ENCODE measurements at places on chromosomes 3 and 15. TPM values are rescaled to one million over a fixed set of nuclear protein-coding genes. Genes with fewer than 3 reads are reported as not detected.

GRCh38 chr15:96158938-96159337 is 171.6 kb upstream of the NR2F2 start:
- no peak for DNase-seq

DNA sequence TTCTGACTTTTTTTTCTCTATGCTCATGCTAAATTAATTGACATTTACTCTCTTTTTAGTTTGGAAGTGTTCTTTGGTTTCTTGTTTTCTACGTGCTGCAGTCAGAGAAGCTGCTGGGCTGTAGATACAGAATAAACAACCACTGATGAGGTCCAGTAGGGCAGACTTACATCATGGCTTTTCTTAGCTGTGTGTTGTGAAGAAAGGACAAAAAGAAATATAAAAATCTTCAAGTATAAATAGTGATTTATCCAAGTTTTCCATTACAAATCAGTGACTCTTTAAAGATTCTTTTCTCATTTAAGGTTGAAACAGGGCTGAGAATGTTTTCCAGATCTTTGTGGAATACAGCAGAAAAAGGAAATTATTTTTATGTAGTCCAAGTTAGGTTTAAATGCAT is 122.2 kb downstream of the CMSS1 start:
- DNase-seq, result no peak

SAMMSON gene
- total RNA-seq, result not detected

GRCh38 chr3:58899953-58900298 is 149.9 kb downstream of the CFAP20DC start:
- DNase-seq, result no peak

- DNase-seq, result peak; percentile 69
Observed at GRCh38 chr3:110413807-110414748, 657.5 kb upstream of the NECTIN3 start.

- no peak for DNase-seq
Observed at GRCh38 chr15:58163985-58164384, 25.8 kb downstream of the AQP9 start.

PPP1R14D gene
- not detected for total RNA-seq

OXTR gene
- total RNA-seq, result 596 TPM

- DNase-seq, result no peak
Observed at GRCh38 chr3:119326976-119327375, 32.8 kb downstream of the ARHGAP31 start.

DNA sequence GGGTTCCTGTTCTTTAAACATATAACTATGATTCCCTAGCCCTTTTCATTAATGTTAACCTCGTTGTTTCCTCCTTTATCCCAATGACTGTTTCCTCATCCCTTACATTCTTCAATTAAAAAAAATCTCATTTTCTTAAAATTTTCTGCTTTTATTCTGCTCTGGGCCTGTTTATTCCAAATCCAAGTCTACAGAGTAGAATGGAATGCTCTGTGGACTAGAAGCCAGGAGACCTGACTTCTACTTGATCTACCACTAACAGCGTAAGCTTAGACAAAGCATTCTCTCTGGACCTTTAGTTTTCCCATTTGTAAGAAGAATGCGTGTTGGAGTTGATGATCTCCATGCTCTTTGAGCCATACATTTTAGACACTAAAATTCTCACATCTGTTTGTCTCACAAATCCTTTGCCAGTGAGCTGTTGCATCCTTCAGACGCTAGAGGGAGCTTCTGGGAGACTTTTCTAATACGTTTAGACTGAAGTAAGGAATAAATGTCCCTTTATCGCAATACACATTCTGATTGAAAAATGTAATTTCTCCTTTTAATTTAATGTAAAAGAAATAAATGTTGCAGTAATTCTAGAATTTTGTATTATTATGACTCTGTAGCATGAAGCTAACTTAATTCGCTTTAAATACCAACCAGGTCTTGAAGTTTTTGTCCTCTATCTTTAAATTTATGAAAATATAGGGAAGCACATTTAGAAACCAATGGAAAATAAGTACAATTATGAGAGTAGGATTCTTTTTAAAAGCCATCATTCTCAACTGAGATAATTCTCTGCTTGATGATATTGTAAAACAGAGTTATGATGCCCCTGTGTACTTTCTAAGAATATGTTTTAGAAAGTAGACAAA is 21.7 kb upstream of the GMNC start:
- peak; percentile 73 for DNase-seq

GRCh38 chr15:33043636-33044035 is 150.9 kb downstream of the FMN1 start:
- DNase-seq, result no peak

- no peak for DNase-seq
Observed at GRCh38 chr3:98359993-98360675, 6.5 kb downstream of the OR5K4 start.

- DNase-seq, result no peak
Observed at GRCh38 chr15:74397239-74398068, 30.0 kb upstream of the CYP11A1 start.

GASK1A gene
- not detected for total RNA-seq

DNA sequence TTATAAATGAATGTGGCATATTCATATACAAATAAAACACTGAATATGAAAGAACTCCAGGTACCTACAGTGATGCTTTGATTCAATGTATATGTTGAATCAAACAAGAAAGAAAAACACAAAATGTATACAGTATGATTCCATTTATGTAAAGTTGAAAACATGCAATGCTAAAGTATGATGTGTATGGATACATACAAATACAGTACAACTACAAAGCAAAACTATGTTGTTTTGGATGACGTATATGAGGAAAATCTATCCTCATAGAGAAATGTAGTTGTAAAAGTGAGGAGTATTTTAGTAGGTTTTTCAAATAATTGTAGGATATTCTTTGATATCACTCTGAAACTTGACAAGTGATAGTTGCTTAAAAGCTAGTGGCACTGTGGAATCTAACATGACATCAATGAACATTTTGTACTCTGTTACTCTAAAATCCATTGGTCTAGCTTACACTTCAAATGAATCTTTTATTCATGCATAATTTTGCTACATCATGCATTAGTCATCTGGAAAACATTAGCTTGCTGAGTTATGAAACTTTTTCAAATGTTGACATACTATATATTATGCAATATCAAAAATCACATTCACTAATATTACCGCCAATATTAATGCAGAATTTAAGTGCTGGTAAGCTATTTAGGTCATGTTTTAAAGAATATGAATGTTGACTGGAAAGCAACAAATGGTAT is 278.1 kb upstream of the CHRNA7 start:
- no peak for DNase-seq

DNA sequence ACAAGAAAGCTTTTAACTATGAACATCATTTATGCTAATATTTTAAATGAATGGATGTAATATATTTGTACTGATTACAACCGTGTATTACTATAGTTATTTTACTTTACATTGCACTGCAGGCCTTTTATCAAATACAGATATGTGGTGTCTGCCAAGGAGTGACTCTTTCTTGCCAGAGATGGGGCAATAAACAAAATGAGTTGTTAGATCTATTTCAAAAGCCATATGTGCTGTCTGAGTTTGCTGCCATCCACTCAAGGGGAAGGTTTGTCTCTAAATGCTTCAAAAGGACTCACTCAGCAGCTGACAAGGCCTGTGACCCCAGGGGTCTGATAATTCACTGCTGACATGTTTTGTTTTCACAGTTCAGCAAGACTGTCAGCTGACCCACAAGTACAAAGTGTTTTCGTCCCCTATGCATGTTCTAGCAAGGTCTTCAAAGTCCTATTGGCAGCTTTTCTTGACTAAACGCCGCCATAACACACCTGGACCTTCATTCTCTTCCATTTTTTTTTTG is 41.3 kb upstream of the ZBED2 start:
- DNase-seq, result no peak

GRCh38 chr15:71294251-71294910 is 179.1 kb downstream of the THSD4 start:
- DNase-seq, result peak; percentile 89

- no peak for DNase-seq
Observed at GRCh38 chr3:158882445-158882844, 80.6 kb downstream of the MFSD1 start.

DNA sequence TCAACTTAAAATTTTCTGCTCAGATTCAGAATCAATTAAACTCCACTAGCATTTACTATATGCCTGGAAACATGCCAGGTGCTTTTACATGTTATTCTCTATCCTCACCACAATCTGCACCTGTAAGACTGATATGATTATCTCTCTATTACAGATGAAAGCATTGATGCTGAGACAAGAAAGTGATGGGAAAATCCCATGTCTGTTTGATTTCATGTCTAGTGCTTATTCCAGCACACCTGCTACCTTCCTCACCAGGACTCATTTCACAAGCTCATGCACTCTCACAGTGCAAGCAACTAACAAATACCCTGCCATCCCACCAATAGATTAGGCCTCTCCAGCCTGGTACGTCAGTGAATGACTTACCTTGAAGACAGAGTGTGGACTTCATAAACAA is 25.0 kb upstream of the BCL6 start:
- no peak for DNase-seq

DNA sequence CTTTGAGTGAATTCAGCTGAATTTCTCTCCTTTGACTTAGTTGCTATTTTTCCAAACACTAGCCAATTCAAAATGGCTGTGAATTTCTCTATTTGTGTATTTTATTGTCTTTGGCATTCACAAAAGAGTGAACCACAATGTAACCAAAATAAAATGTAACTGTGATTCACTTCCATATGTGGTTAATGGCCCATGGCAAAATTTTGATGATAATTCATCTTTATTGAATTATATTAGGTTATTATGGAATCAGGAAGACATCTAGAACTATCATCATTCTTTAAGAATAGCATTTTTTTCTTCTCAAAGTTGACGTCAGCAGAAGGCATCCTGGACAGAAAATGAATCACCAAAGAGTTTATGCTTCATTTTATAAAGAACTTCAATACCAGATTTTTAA is 705.3 kb upstream of the NAALADL2 start:
- DNase-seq, result peak; percentile 6

DNA sequence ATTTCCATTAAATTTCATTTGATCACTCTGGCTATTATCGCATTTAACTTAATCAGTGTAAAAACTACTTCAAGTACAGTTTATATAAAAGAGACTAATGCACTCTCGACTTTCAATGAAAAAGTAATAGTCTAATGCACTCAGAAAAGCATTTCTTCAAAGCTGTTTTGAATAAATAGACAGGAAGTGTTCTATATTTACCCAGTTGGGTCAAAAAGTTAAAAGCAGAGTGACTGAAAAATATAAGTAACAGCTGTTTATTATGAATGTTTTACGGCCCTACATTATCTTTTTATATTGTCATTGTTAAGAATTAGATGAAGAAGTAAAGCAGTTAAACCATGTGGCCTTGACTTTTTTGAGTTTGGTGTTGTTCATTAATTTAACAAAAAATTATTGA is 391.8 kb downstream of the ZPLD1 start:
- DNase-seq, result no peak

TRIM42 gene
- not detected for total RNA-seq

BTLA gene
- not detected for total RNA-seq

- no peak for DNase-seq
Observed at GRCh38 chr3:32002561-32003368, 21.2 kb downstream of the ZNF860 start.

DNA sequence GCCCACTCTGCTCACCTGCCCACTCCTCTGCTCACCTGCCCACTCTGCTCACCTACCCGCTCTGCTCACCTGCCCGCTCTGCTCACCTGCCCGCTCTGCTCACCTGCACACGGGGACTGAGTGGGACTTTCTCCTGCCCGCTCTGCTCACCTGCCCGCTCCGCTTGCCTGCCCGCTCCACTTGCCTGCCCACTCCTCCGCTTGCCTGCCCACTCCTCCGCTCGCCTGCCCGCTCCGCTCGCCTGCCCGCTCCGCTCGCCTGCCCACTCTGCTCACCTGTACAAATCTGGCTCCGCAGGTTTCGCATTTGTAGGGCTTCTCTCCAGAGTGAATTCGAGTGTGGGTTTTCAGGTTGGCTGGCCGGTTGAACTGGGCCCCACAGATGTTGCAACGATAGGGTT is 20.0 kb downstream of the BCL6 start:
- no peak for DNase-seq

SAXO2 gene
- total RNA-seq, result 1.4 TPM

- DNase-seq, result peak; percentile 69
Observed at GRCh38 chr15:63233667-63234423, 43.6 kb upstream of the APH1B start.

- DNase-seq, result no peak
Observed at GRCh38 chr3:29614954-29615353, 334.1 kb downstream of the RBMS3 start.

DNA sequence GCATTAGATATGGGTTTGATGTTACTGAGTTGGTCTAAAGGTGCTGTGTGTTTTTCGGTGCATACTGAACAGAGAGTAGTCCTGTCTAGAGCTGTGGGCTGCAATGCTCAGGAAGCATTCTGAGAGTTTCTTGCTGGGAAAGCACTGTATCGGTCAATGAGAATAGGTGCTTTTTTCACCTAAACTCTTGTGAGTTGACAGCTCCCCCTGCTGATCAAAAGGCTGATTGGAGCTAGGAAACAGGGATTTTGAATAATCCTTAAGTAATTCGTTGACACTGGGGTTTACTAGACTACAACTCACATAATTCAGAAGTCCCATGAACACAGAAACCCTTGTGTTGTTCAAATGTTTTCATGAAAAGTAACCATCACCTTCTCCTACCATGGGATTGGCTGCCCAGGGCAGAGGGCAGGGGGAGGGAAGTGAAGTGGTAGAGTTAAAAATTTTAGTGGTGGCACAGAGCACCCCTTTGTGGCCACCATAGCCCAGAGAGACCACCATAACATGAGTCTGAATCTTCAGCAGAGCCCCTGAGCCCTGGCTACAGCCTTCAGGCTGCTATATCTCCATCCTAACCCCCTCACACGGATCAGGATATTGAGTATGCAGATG is 13.0 kb upstream of the MANF start:
- peak; percentile 69 for DNase-seq
